Stimulated activated CD4-positive, alpha-beta T cell treated with anti-CD3 and anti-CD28 coated beads, Interleukin-1b, Interleukin-23, amount 100 ng/mL, for 1 hour (primary cell): ENCODE measurements at places on chromosomes 4 and X.

DNA sequence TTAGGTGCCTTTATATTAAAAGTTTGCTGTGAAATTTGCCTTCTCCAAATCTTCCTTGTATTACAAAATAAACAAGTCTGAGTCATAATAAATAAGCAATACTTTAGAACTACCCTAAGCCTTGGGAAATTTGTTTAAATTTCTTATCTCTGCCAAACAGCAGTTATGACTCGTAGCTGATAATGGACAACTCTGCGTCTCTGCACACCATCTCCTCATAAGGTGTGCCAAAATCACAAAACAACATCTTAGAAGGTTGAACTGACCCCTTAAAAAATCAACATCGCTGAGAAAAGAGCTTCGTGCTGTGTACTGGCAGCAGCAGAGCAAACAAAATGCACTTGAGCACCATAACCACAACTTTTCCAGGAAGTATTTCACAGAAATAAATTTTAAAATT, 22.0 kb downstream of the OR13H1 start:
- DNase-seq, result no peak

DNA sequence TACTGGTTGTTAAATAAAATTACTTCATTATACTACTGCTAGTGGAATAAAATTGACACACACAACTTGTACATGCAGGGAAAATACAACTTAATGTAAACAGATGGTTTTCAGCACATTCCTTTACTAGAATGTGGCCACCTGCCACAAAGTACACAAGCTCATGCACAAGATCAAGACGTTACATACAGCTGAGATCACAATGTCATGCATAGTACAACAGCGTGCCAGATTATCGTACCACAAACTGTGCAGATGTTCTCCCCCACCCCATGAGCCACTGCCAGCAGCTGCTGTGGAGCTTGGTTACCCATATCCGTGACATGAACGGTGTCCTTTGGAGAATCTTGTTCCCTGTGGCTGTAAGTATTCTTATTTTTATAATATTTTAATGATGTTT, 27.7 kb downstream of the FBXO8 start:
- no peak for DNase-seq

DNA sequence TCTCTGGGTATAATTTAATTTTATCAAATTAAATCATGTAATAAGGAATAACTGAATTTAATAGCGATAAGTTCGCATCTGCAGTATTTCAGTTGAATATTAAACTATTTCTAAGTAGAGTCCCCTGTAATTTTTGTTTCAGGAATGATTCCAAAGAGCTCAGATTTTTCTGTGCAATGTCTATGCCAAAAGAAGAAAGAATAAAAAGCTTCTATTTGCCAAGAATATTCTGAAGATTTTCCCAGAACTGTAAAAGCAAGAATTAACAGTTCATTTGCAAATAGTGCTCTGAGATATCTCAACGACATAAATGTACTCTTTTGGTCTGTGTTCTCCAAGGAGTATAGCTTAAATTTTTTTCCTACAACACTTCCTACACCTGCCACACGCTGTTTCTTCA, 1242.8 kb upstream of the DIAPH2 start:
- DNase-seq, result no peak

GRCh38 chr4:128155231-128155855, 94.2 kb downstream of the LARP1B start:
- DNase-seq, result no peak

DNA sequence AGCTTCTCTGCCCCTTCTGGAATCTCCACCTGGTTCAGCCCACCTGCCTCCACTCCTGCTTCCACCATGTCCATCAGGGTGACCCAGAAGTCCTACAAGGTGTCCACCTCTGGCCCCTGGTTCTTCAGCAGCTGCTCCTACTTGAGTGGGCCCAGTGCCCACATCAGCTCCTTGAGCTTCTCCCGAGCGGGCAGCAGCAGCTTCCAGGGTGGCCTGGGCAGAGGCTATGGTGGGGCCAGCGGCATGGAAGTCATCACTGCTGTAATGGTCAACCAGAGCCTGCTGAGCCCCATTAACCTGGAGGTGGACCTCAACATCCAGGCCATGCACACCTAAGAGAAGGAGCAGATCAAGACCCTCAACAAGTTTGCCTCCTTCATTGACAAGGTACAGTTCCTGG, 74.4 kb upstream of the ZXDA start:
- no peak for DNase-seq

DNA sequence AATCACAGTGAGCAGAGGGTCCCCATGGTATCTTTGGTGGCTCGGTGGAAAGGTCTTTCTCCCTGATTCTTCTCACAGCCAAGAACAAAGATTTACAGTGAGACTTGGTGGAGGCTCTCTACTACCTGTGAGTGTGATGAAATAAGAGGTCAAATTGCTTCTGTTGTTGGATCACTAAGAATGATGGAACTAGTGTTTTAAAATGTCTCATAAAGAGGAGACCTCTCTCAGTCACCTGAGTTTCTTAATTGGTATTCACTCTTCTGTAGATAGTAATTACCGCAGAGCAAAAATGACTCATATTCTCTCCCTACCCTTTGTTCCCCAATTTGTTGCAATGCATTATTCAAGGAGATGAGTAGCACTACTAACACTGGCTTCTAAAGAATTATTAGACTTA, 100.9 kb upstream of the TBC1D9 start:
- no peak for DNase-seq

GRCh38 chr4:89878611-89879010, 16.0 kb upstream of the MMRN1 start:
- DNase-seq, result no peak

DNA sequence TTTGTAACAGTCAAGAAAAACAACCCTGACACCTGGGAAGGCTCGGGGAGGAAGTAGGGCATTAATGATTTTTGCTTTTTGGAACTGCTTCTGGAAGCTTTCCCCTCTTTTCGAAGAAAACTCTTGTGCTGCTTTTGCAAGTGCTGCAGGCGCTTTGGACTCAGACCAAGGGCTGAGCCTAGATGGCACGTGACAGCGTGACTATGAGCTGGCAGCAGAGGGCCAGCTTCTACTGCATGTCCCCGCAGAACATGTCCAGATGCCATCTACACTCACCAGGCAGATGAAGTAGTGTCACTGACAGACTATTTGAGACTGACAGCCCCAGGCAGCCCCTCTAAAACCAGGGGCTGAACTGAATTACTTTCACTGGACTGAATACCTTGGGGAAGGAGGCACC, 6.2 kb downstream of the NR0B1 start:
- DNase-seq, result no peak

DNA sequence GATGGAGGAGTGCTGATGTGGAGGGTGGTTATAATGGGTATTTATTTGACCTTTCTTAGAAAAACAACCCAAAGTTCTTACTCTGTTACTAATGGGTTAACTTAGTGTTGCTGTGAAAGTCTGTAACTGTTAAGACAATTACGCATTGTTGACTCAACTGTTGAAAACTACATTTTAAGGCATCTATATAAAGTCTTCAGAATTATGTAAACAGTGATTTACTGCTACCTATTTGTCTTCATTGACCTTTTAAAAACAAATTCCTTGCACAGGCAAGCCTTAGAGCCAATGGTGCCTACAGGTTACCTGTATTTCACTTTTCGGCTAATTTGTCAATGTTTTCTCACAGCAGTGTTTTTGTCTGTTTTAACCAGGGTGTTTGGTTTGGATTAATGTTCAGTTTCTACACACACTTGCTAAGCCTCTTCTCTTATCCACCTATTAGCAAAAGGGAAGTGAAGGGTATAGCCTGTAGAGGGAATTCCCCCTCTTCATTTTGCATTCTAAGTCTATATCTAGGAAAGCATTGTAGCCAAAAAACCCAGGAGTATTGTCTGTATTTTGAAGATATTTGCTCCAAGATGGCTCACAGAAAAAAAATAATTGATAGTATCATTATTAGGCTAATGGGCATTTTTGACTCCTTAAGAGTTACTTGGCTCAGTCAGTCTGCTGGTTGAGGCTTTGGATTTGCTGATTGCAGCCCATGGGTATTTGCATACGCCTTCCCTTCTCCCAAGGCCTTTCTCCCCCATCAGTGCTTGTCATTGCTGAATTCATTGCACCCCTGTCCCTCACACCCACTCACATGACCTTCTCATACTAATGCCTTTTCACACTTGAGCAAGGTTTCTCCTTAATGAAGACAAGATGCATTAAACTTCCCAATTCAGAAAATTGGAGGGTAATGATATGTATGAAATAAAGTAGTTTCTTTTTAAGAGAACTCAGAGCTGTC, 30.5 kb downstream of the AFF1 start:
- DNase-seq, result no peak

- no peak for DNase-seq
Measured at GRCh38 chrX:81202943-81203342, 1.0 kb downstream of the SH3BGRL start.

- no peak for DNase-seq
Measured at GRCh38 chr4:8534129-8534528, 46.1 kb upstream of the GPR78 start.

DNA sequence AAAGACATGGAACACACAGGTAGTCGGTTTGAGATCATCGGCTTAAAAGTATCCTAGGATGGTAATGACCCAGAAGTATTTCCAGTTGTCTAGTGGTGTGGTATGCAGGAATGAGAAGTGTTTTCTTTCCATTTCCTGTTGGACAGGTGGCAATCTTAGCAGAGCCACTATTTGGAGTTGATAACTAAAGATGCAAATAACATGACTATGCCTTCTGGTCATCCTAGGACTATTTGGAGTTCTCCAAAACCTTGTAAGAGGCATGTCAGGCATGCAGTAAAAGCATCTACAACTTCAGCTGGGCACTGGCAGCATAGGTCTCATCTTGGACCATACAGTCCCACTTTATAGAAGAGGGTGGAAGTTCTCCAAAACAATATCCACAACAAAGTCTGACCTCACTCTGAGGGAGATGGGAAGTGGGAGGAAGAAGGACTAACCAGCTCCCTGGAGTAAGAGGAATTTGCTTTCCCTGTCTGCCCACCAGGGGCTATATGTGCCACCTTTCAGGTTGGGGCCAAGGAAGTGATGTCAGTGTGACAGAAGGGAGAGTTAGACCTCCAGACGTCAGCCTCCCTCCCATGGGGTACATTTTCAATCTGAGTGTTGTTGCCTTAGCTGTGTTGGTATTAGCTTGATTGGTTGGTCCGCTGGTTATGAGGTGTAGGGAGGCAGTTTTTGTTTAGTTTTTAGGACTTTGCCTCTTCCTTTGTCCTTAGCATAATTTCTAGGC, 101.2 kb upstream of the MYOZ2 start:
- no peak for DNase-seq

- no peak for DNase-seq
Measured at GRCh38 chrX:8591501-8591900, 126.9 kb downstream of the VCX3B start.

GRCh38 chr4:10965196-10965595, 280.6 kb upstream of the CLNK start:
- no peak for DNase-seq

GRCh38 chr4:54930226-54930625, 195.2 kb downstream of the KDR start:
- no peak for DNase-seq

- peak; percentile 63 for DNase-seq
Measured at GRCh38 chr4:145732895-145733880, 53.2 kb downstream of the C4orf51 start.

GRCh38 chr4:106192131-106192530, 123.9 kb downstream of the TBCK start:
- no peak for DNase-seq

- no peak for DNase-seq
Measured at GRCh38 chr4:129747756-129748155, 651.8 kb downstream of the C4orf33 start.

- peak; percentile 26 for DNase-seq
Measured at GRCh38 chr4:15396157-15396800, 31.6 kb upstream of the C1QTNF7 start.

- no peak for DNase-seq
Measured at GRCh38 chr4:43776371-43776770, 672.2 kb downstream of the KCTD8 start.

DNA sequence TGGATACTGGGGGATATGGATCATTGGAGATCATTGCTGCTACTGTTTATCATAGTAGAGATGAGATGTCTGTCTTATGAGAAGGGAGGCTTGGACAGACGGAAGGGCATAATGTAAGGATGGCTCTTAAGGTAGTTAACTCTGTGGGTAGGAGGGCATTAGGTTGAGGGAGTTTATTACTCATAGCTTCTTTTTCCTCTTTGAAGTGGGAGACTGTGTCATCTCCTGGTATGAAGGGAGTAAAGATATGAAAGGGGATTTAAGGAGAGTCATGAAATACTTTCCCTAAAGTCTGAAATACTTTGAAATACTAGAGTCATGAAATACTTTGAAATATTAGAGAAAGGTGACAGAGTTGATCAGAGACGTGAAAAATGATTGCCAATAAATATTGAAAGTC, 255.5 kb upstream of the PITX2 start:
- DNase-seq, result no peak

DNA sequence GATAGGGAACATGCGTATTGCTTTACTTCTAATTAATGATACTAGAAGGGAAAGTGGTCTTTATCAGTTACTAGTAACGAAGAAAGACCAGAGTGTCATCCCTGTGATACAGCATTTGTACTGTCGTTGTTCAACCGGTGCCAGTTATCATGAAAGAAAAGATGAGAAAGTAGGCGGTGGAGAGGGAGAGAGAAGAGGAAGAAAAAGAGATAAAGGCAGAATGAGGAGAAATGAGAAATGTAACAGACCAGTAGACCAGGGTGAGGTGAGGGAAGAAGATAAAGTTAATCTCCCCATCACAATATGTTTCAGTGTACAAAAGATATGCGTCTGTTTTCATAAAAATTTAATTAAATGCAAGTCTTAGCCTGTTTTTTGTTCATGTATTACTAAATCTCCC, 135.2 kb upstream of the HPGD start:
- DNase-seq, result no peak

- no peak for DNase-seq
Measured at GRCh38 chr4:176470671-176471070, 150.9 kb downstream of the SPCS3 start.

GRCh38 chr4:109672169-109672930, 30.9 kb downstream of the CASP6 start:
- no peak for DNase-seq

- no peak for DNase-seq
Measured at GRCh38 chr4:6961496-6962210, 52.0 kb downstream of the TBC1D14 start.
